IPS DF 6.9 (cell line): ENCODE measurements at places on chromosomes 3 and 15.

- no peak for DNase-seq
Observed at GRCh38 chr3:46200211-46200610, 7.9 kb downstream of the CCR1 start.

DNA sequence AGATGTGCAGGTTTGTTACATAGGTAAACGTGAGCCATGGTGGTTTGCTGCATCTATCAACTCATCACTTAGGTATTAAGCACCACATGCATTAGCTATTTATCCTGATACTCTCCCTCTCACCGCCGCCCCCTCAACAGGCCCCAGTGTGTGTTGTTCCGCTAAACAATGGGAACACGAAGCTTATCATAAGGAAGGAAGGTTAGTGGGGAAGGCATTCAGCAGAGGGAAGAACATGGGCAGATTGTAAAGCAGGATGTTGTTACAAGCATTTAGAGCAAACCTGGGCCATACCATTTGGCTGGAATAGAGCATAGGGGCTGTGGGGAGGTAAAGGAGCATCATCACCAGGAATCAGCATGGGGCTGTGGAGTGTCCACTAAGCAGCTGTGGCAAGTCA lies 111.8 kb downstream of the SSR3 start:
- DNase-seq, result no peak

DNA sequence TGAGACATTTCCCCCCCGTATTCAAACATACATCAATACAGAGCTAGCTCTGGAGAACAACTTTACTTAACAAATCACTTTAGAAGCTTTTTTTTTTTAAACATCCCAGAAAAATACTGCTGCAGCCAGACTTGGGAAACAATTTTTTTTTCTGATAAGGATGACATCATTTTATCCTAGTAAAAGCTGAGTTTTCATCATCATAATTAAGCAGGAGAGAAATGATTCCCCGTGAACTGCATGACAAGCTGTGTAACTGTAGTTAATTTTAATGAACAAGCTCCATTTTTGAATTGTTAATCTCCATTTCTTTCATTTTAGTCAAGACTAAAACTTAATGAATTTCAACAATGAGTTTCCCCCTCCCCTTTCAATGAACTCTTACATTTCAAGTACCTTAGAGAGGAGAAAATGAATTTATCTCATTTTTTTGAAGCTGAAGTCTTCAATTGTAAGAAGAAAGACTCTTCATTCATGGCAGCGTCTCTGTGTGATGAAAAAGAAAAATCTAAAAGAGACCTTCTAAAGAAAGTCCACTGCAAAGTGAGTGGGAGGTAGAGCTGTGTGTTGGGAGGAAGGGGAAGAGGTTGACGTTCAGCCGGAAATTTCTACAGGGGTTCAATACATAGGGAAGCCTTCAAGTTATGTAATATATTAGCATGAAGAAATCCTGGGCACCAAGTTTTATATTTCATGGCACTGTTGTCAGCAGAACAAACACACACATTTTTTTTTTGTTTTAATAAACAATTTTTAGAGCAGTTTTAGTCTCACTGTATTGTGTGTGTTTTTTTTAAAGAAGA lies 31.7 kb downstream of the HES1 start:
- no peak for DNase-seq

GRCh38 chr3:157375342-157375986 lies 61.2 kb upstream of the PTX3 start:
- DNase-seq, result no peak

DNA sequence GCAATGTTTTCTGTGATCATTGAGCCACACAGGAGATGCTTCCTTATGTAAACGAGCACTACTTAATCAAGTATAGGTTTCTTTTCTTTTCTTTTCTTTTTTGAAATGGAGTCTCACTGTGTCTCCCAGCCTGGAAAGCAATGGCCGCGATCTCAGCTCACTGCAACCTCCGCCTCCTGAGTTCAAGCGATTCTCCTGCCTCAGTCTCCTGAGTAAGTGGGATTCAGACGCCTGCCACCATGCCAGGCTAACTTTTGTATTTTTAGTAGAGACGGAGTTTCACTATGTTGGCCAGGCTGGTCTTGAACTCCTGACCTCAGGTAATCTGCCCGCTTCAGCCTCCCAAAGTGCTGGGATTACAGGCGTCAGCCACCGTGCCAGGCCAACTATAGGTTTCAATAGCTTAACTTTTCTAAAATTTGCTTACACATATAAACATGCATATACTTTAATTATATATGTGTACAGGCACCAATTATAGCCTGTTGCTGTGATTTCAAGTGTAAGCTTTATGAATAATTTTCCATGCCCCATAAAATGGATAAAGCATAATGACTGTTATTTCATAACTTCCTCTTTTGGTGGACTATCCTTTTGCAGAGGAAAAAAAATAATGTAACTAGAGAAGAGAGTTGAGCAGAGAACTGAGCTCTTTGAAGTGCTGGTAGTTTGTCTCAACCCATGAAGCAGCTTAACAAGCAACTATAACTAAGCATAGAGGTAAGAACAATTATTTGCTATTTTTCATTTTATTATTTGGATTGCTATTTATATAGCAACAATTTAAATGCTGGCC lies 24.8 kb upstream of the MBNL1 start:
- DNase-seq, result no peak

GRCh38 chr15:41558400-41559238 lies at the start of gene TYRO3:
TYRO3 (plus strand) TSS chr15:41559212; CDS start chr15:41559258, 46 bp downstream.
- DNase-seq, result no peak

DNA sequence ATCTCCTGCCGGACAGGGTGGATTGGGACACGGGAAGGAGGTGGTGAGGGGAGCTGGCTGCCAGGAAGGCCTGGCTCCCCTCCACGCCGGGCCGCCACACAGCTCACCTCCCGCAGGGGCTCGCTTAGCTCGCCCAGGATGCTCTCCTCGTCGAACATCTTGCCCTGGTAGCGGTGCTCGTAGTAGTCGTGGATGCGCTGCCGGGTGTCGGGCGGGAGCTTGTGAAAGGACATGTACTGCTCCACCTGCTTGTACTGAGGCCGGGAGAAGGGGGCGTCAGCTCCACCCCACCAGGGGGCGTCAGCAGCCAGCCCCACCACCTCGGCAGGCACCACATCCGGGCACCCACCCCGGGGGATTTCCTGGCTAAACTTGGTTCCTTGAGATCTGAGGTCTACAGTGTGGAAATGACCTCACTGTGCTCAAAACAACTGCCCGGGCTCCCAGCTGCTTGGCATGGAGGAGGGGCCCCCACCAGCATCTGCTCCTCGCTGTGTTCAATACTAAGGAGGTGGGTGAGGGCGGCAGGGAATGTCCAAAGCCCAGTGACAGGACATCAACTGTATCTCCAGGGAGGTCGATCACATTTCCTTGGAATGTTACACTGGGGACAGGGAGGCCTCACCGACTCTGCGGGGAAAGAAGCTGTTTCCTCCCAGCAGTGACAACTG lies 43.4 kb downstream of the HCN4 start:
- no peak for DNase-seq

DNA sequence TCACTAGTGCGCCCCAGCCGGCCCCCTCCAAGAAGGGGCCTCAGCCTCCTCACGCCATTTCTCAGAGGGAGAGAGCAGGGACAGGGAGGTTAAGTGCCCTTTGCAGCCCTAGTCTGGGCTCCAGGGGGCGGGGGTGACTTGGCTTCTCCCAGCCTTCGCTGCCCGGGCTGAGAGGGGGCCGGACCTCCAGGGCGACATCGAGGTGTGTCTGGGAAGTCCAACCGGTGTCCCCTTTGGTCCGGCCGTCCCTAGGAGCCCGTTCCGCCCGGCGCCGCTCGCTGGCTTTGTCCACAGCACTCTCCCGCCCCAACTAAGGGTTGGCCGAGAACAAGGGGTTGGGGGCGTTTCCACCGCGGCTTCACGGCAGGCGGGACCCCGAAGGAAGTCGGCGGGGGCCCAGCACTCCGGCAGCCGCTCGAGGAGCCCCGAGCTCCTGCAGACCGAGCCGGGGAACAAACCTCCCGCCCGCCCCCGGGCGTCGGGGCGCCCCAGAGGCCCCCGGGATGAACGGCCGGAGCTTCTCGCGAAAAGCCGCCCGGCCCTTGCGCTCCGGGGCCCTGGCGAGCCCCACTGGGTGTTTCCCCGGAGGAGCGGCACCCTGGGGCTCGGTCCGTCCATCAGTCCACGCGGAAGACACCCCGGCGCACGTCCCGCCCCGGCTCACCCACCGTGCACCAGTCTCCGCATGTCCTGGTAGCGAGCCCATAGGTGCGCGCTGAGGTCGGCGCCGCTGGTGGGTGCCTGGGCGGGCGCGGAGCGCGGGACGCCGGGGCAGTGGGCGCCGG lies 627 bp downstream of the NT5DC2 start:
- DNase-seq, result no peak

GRCh38 chr3:69539134-69539533 lies 153.2 kb upstream of the FRMD4B start:
- DNase-seq, result no peak

GRCh38 chr3:75237477-75237876 lies 426.7 kb upstream of the FRG2C start:
- no peak for DNase-seq

- DNase-seq, result no peak
Observed at GRCh38 chr3:134334901-134335280, 39.4 kb downstream of the AMOTL2 start.

DNA sequence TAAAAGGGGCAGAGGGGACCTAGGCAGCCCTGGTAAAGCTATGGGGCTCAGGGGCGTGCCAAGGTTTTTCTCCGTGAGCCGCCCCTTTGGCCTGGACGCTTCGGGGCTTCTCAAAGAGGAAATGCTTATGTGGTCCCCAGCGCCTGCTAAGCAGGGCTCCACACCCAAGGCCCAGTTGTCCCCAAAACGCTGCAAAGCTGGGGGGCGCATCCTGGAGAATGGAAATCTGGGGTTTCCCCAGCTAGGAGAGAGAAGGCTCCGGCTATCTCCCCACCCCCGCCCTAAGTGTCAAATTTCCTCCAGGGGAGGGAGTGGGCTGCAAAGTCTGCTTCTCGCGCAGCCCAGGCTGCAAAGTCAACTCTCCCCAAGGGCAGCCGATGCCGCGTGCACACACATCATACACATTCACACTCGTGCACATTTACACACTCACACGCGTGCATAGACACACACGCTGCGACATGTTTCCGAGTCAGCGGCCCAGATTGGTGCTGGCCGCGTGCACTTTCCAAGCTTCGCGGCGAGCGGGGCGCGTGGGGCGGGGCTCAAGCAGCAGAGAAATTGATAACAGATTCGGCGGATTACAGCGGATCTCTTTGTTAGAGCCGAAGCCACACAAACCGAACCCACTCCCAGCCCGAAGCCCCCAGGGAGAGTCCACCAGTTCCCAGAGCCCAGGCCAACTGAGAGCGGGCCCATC lies 4.5 kb downstream of the WNT5A start:
- DNase-seq, result no peak

DNA sequence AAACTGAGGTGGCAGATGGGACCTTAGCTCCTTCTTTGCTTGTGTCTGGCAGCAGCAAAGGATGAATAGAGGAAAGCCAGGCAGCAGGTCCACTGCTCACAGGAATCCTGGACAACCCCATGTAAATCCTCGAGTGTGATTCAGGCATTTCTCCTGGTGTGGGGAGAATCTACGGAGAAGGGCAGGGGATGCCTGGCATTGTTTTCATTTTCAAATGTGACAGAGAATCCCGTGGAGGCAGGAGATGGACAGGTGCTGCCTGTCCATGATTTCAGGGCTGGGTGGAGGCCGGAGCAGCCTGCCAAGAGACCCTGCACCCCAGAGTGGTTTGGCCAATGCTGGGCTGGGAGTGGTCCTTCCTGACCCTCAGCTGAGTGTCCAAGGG lies 1.7 kb downstream of the HRH1 start:
- no peak for DNase-seq

GRCh38 chr3:152208439-152208838 lies 60.3 kb upstream of the MBNL1 start:
- no peak for DNase-seq

GRCh38 chr15:101481917-101482525 lies 7.5 kb downstream of the PCSK6 start:
- DNase-seq, result no peak

DNA sequence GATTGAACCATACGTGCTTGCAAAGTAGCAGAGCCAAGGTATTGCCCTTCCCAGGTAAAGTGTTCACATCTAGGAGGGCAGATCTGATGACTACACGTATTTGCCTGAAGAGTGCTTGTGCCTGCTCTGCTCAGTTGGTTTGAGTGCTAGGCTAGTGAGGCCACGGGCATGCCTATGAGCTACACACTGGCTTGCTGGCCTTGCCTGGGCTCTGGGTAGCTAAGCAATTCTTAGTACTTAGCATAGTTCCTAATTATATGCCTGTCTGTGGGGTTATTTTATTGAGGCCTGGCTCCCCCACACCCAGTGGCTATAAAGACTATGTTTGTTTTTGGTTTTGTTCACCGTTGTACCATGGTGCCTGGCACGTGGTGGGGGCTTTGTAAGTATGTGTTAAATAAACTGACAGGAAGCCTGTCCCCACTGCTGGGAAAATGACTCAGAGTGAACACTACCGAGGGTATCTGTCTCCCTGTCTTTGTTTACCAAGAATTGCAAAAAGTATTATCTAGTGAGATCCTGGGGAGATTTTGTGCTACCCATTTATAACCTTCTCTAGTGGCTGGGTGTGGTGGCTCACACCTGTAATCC lies 72.1 kb upstream of the ETV5 start:
- no peak for DNase-seq

- no peak for DNase-seq
Observed at GRCh38 chr3:193378706-193379105, at the start of gene ATP13A5. ATP13A5 (minus strand) TSS chr3:193378753; CDS start chr3:193378725, 28 bp downstream.

DNA sequence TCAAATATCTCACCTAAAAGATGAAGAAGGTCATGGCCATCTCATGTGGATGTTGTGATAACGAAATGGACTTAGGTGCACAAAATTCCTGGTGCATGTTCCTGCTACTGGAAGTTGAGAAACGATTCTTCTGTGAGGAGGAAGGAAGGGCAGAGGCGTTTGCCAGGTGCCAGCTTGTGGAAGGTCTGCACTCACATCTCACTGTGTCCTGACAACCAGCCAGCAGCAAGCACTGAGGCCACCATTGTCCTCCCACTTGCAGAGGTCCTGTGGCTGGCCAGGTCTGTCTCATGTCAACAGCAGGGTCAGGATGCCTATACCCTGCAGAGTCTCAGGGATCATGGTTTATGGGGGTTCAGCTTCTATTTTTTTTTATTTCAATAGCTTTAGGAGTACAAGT lies 3.7 kb downstream of the FAM240A start:
- no peak for DNase-seq

DNA sequence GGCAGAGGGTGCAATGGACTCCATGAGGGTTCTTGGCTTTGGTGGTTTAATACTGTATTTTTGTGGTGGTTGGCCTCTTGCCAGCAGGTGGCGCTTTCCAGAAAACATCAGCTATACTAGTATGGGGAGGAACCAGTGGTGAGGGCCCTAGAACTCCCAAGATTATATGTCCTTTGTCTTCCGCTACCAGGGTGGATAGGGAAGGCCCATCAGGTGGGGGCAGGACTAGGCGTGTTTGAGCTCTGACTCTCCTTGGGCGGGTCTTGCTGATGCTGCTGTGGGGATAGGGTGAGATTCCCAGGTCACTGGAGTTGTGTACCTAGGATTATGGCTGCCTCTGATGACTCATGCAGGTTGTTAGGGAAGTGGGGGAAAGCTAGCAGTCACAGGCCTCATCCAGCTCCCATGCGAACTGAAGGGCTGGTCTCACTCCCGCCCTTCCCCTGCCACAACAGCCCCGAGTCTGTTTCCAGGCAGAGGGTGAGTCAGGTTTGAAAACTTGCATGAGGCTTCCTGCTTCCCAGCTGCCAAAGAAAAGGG lies 357.7 kb downstream of the OTOL1 start:
- peak; percentile 29 for DNase-seq
